Natural killer cell treated with Interleukin-12 subunit alpha and Interleukin-12 subunit beta and Interleukin-15 and Interleukin-18, amount 100 ng/mL, for 72 hours (primary cell): ENCODE measurements at places on chromosomes 12 and 14. TPM values are rescaled to one million over a fixed set of nuclear protein-coding genes. Genes with fewer than 3 reads are reported as not detected.
A peak's percentile ranks its signal among the peaks of the same experiment; 100 is the strongest.

USP15 gene
- 159 TPM for total RNA-seq

ZBTB42 gene
- total RNA-seq: 1.3 TPM

PGF gene
- not detected for total RNA-seq

KLRC2 gene
- 23.4 TPM for total RNA-seq

DNA sequence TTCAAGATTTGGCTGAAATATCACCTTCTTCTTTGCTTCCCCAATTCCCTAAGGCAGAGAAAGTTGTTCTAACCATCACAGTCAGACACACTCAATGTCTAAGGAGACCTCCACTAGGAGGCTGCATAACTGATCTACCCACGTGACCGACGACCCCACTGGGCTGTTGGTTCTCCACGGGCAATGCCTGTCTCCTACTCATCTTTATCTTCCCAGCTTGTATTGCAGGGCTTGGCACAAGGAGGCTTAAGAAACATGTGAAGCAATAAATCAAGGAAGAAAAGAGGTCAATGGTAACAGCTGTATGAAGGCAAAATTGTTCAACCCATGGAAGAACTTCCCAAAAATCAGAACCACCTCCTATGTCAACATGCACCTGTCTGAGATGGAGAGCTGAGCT lies 27.1 kb downstream of the NT5DC3 start:
- no peak for DNase-seq
- H3K36me3 ChIP-seq: no peaks in the 10 kb centered on the region
- no peak overlapping the region for H3K4me3 ChIP-seq
- H3K4me1 ChIP-seq: peaks cover under 1% of the 10 kb centered on the region
- H3K27me3 ChIP-seq: no peaks in the 10 kb centered on the region
- H3K27ac ChIP-seq: no peak overlapping the region

- no peak overlapping the region for H3K27ac ChIP-seq
- H3K27me3 ChIP-seq: peaks cover 29% of the 10 kb centered on the region
- H3K4me3 ChIP-seq: no peak overlapping the region
These were observed 17.7 kb upstream of the NEDD1 start for GRCh38 chr12:96889273-96889933.

DNA sequence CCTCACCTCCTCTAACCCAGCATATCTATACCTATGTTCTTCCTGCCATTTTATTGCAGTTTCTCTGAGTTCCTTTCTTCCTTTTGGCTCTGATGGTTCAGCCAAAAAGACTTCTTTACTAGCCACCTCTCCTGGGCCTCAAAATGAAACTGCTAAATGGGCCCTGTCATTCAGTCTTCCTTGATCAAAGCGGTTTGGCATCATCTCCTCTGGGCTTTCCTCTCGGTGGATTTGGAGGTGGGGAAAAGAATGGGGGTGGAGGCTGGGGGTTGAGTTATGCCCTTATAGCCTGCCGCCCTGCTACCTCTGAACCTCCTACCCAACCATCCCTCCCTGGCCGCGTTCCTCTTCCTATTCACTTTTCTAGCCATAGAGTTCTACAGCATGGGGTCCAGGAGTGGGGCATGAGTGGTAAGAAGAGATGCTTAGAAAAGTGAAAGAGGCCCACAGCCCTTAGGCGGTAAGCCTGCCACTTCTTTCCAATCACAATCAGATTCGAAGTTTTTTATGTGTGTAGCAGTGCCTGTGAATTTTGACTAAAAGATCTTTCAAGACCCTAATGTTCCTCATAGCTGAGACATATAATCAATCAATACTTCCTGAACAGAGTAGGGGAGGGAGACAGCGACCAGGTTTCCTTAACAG lies 2.5 kb downstream of the AJUBA start:
- DNase-seq: no peak
- H3K27me3 ChIP-seq: peaks cover 16% of the 10 kb centered on the region
- no peaks in the 10 kb centered on the region for H3K4me1 ChIP-seq
- peak overlapping the region; percentile 5 for H3K4me3 ChIP-seq
- no peaks in the 10 kb centered on the region for H3K36me3 ChIP-seq
- no peak overlapping the region for H3K27ac ChIP-seq

- no peak for DNase-seq
- no peaks in the 10 kb centered on the region for H3K27me3 ChIP-seq
These were observed 9.5 kb upstream of the IRF2BPL start for GRCh38 chr14:77037938-77038568.

GRCh38 chr12:52249511-52250047 lies 16.5 kb downstream of the KRT7 start:
- peaks cover 23% of the 10 kb centered on the region for H3K27me3 ChIP-seq
- no peaks in the 10 kb centered on the region for H3K36me3 ChIP-seq
- H3K4me3 ChIP-seq: no peak overlapping the region
- H3K4me1 ChIP-seq: peaks cover 41% of the 10 kb centered on the region
- no peak for DNase-seq

GRCh38 chr14:103882503-103883262 lies 35.3 kb upstream of the PPP1R13B start:
- no peak overlapping the region for H3K4me3 ChIP-seq
- no peak overlapping the region for H3K27ac ChIP-seq

- H3K4me3 ChIP-seq: no peak overlapping the region
- no peak for DNase-seq
- no peaks in the 10 kb centered on the region for H3K36me3 ChIP-seq
- H3K4me1 ChIP-seq: no peaks in the 10 kb centered on the region
- no peak overlapping the region for H3K27ac ChIP-seq
These were observed 24.2 kb upstream of the YAF2 start for GRCh38 chr12:42262271-42262670.

DNA sequence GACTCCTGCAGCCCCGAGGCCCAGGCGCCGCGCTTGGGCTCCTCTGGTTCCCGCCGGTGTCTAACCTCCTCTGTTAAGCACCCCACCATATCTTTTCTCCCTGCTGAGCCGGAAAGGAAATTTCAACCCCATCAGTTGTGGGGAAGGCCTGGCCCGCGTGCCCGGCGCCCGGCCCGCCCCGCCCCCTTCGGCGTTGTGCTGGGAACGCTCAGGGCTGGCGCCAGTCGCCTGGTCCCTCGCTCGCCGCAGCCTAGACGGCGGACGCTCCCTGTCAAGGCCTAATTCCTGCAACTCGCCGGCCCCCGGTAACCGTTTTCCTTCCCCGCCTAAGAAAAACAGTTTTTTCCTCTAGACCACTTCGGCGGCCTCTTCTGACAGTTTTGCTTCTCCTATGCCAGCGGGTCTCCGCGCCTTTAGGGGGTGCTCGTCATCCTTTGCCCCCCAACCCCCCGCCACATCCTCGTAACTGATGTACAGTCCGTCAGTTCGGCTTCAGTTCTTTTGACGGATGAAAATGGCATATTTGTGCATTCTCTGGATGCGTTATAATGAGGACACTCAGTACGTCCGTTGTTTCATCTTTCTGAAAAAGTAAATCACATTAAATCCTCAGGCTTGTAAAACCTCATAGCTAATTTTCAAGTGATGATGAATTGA lies 506 bp upstream of the NAP1L1 start:
- no peak for DNase-seq
- H3K27me3 ChIP-seq: no peaks in the 10 kb centered on the region
- peak overlapping the region; percentile 96 for H3K4me3 ChIP-seq
- peak overlapping the region; percentile 98 for H3K27ac ChIP-seq

- no peak for DNase-seq
- no peak overlapping the region for H3K27ac ChIP-seq
- no peaks in the 10 kb centered on the region for H3K27me3 ChIP-seq
- H3K4me1 ChIP-seq: peaks cover 29% of the 10 kb centered on the region
- H3K4me3 ChIP-seq: no peak overlapping the region
These were observed 169.0 kb upstream of the ATP2B1 start for GRCh38 chr12:89877671-89878070.

DNA sequence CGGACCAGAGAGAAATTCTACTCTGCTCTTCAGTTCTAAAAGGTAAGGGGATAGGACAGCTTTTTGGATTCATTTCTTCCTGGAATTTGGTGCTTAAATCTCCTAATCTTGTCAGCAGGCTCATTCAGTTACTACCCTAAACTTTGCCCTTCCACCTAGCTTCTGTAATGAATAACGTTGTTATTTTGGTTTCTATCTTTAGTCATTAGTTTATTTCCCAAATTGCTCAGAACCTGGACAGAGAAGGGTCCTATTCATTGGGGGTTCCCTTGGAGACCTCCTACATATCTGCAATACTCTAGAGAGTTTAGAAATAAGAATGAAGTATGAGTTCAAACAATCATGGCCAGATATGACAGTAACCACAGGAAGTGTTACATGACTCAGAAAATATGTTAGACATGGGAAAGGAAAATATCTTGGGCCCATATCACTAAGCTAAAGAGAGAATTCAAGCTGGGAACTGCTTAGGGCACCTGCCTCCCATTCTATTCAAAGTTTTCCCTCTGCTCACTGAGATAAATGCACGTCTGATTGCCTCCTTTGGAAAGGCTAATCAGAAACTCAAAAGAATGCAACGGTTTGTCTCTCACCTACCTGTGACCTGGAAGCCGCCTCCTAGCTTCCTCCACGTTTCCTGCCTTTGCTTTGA lies 87.9 kb downstream of the GAS2L3 start:
- peaks cover 8% of the 10 kb centered on the region for H3K27me3 ChIP-seq
- DNase-seq: no peak
- H3K4me1 ChIP-seq: no peaks in the 10 kb centered on the region
- no peak overlapping the region for H3K27ac ChIP-seq
- H3K4me3 ChIP-seq: no peak overlapping the region
